ENCODE measurements at places on chromosomes 12 and 14.

- no peak for DNase-seq
Measured at GRCh38 chr14:89351221-89351515, 65.9 kb downstream of the FOXN3 start.

- DNase-seq: no peak
Measured at GRCh38 chr12:59194794-59195193, 274.5 kb upstream of the LRIG3 start.

- no peak for DNase-seq
Measured at GRCh38 chr14:90611936-90612335, 204.3 kb downstream of the TTC7B start.

DNA sequence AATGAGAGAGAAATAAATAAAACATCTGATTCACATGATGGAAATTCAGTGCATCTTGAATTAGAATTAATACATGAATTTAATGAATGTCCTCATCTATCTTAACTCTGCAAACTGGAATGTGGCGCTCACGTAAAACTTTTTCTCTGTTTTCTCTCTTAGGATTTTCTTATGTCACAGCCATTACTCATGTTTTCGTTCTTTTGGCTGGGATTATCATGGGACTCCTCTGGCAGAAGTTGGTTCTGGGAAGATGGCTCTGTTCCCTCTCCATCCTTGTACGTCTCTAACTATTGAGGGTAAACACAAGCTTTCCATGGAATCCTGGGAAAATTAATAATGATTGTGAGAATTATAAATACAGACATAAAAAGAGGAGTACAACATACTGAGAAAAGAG is 5.0 kb downstream of the CLEC12B start:
- DNase-seq: no peak

DNA sequence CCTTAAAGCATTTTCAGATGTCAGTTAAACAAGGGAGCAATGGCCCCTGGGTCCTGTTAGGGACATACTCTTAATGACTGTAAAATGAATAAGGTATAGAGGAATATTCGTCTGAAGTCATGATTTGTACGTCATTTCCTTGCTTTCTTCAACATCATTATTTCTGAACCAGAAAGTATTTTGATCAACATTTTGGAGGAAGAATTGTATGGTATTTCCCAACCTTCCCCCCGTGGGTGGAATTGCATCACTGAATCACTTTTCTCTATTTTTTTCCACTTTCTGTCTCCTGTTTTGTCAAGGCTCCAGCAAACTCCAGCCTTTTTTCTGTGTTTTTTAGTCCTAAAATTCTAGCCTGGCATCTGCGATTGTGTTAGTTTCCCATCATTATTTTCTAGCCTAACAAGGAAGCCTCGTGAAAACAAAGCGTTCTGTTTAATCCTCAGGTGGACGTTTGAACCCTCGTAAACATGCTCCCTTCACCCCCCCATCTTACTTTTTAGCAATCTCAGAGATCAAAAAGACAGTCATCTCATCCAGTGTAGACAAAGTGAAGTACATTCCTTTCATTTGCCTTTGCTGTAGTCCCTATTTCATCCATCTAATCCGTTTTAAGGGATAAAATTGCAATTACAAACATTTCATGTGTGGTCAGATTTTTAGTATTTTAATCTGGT is 62.3 kb downstream of the ETV6 start:
- no peak for DNase-seq

DNA sequence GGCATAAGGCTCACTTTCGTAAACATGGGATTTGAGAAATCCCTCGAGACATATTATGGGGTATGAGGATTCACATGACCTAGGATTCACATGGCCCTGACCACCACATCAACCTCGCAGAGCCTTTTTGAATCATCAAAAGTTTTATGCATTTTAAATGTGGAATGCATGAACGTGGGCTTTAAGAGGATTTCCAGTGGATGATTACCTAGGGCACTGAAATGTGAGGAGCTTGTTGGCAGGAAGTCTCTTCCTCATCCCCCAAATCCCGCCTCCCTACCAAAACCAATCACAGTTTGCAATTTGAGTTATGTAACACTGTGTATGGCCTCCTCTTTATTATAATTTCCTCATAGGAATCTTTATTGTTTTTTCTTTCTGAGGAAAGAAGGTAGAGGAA is 659.6 kb upstream of the TBX3 start:
- no peak for DNase-seq

- no peak for DNase-seq
Measured at GRCh38 chr12:131834798-131835615, 6.8 kb downstream of the MMP17 start.

GRCh38 chr14:36208690-36209278 is 32.3 kb upstream of the PTCSC3 start:
- no peak for DNase-seq

DNA sequence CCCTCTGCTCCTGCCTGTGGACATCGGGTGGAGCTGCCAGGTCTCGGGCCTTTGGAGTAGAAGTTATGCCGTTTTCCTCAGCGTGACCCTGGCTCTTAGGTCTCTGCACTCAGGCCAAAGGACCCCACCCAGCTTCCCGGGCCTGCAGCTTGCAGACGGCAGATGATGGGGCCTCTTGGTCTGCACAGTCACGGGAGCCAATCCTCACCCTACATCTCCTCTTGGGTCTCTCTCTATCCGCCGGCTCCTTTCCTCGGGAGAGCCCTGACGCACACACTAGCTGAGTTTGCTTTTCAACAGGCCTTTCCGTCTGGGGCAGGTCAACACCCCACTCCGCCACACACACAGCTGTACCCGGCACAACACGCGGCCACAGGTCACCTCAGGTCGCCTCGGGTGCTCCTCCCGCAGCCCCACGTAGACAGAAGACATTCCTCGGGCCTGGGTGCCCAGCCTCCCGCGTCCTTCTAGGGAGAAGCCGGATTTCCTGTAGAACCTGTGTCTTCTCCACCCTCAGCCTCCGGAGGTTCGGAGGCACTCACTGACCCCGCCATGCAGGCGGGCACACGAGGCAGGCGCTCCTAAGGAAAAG is 9.9 kb downstream of the GALNT9 start:
- no peak for DNase-seq

- no peak for DNase-seq
Measured at GRCh38 chr12:12365931-12366431, 9.1 kb downstream of the BORCS5 start.

- DNase-seq: peak; percentile 81
Measured at GRCh38 chr12:28130625-28131598, 59.3 kb upstream of the CCDC91 start.

- DNase-seq: no peak
Measured at GRCh38 chr14:94052199-94052598, 26.1 kb downstream of the OTUB2 start.

DNA sequence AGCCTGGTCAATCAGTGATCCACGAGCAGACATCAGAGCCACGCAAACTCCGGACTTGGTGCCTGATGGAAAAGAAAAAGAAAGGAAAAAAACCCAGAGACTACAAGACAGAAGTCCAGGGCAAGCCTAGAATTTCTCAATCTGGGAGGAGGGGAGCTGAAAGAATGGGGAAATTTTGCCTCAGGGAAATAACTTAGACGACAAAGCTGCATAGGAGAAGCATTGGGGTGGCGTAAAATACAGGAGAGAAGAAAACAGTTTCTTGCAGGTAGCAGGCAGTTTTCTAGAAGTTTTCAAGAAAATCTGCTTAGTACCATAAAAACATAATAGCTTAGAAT is 2.6 kb upstream of the SLC11A2 start:
- DNase-seq: no peak

DNA sequence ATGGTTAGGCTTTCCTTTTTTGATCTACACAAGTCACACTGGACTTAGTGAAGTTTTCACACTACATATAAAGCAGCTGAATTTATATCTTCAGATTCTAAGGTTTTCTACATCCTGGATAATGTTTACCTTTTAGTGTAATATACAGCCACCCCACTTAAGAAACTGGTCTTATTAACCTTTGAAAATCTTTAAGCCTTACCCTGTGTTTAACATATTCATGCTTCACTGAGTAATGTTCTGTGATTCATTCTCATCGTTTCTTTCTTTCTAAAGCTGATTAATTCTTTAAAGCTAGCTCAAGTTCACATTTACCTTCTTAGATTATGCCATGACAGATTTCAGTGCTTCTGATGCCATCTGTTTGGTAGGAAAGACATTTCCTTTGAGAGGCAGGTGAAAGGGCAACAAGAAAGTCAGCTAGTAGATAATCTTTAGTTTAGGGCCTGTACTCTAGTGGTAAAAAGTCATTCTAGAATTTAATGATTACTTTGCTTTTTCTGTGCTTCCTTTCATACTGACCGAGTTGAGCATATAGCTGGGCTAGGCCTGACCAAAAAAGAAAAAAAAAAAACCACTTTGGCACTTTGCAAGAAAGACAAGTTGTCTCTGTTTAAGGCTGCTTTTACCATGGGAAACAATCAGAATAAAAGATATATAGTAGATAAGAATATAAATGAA is 690.9 kb upstream of the FBXO33 start:
- DNase-seq: no peak

DNA sequence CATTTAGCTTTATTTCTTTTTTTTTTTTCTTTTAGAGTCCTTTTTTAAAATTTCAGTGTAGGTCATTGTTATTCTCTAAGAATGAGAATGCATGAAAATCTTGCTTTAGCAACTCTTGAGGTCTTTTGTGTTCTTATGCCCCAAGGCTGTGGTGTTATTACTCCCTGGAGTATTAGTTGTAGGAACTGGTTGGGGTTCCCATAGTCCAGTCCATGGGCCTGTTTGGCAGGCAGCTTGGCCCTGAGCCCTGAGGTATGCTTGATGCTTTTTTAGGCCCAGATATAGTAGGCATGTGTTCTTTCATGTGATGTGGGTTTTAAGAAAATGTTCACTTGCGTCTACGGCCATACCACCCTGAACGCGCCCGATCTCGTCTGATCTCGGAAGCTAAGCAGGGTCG is 1.6 kb downstream of the FAM234B start:
- no peak for DNase-seq

- no peak for DNase-seq
Measured at GRCh38 chr12:123363740-123364531, 711 bp downstream of the SBNO1 start.

GRCh38 chr14:26873362-26873960 is 275.6 kb upstream of the NOVA1 start:
- DNase-seq: no peak

GRCh38 chr14:22887990-22888378 is 5.0 kb downstream of the REM2 start:
- DNase-seq: no peak

GRCh38 chr14:30842431-30842830 is 31.9 kb upstream of the COCH start:
- no peak for DNase-seq

DNA sequence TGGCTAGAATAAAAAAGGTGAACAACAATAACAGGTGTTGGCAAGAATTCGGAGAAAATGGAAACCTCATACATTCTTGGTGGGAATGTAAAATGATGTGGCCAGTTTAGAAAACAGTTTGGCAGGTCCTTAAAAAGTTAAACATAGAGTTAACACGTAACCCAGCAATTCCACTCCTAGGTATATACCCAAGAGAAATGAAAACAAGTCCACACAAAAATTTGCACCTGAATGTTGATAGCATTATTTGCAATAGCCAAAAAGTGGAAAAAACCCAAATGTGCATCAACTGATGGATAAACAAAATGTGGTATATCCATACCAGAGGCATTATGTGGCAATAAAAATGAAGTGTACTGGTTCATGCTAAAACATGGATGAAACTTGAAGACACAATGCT is 2.3 kb upstream of the MYO1H start:
- no peak for DNase-seq

DNA sequence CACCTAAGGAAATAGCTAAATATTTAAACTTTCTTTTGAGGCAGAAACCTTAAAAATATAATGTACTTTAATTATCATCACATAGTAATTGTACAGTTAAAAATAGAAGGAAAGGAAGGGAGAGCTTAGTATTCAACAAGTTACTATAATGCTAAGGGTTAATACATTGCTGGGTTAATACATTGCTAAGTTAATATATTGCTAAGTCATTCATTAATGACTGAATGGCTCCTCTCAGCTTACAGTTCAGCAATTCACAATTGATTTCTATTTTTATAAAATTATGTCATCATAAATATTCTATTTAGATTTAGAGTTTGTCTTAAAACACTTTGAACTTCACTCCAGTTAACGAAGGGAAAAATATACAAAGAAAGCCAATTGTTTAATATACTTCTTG is 207.9 kb downstream of the BMP4 start:
- no peak for DNase-seq

DNA sequence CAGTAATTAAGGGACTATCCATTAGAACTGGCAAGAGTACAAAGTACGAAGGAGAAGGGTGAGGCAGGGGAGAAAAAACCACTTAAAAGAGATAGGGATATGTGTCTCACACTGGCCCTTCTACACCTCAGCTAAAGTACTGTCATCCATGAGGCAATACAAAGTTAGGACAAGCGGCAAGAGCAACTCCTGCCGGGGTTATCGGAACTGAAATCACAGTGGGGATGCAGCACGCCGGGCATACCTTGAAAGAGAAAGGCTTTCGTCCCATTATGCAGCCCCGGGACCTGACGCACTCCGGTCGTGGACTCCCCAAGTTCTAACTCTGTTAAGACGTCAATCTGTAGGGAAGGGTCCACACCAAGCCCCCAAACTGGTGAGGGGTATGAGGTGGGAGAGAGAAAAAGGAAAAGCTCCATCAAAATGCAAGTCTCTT is 1.1 kb downstream of the NELL2 start:
- no peak for DNase-seq

DNA sequence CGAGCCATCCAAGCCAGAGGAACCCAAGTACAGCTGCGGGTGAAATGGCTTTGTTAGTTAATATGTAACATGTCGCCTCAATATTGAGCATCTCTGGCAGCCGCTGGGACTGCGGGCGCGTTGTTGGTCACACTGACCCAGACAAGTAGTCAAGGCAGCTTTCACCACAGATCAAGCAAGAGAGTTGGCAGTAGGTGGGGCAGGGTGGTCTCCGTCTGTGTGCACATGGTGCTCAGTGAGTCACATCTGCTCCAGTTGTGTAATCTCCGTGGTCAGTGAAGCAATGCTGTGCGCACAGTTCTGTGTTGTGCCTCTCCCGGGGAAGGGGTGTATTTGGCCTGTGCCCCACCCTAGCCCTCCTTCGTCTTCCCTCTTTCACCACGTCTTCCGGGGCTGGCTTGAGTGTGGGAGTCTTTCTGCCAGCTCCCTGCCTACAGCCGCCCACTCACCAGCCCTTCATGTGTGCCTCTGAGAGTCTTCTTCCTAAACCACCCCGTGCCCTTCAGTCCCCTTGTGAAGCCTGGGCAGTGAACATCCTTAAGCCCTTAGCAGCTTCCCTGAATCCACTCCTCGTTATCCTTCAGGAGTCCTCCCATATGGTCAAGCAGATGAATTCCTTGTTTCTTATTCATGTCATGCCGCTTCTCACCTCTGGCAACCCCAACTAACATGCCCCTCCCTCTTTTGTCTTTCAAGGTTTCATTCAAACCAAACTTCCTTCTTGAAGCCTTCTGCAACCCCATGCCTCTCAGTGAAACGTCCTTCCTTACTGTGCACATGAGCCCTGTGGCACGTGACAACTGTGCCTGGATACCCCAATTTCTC is 242.1 kb downstream of the CACNA1C start:
- no peak for DNase-seq
